NCI-H2171 treated with DMSO at 0.1 percent for 48 hours (cell line): ENCODE measurements at places on chromosomes 6 and 20.

- no peak for DNase-seq
Observed at GRCh38 chr6:5378331-5378730, 117.0 kb downstream of the FARS2 start.

- no peak for DNase-seq
Observed at GRCh38 chr6:16546861-16547260, 214.4 kb downstream of the ATXN1 start.

DNA sequence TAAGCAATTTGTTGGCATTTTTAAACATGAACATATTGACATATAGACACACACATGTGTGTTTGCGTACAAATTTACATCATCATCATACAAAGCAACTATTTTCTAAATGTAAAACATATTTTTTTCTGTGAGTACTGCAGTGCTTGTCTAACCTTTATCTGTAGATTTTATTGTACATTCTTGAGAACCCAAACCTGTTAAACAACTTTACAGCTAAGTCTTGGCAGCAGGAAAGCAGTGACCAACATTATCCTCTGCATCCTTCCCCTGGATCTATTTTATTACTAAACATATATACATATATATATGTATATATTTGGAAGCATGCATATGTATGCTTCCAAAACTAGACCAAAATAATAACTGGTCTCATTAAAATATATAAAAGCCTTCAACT is 10.4 kb upstream of the PLCB1 start:
- no peak for DNase-seq

GRCh38 chr6:38112181-38112580 is 292.7 kb downstream of the ZFAND3 start:
- no peak for DNase-seq

DNA sequence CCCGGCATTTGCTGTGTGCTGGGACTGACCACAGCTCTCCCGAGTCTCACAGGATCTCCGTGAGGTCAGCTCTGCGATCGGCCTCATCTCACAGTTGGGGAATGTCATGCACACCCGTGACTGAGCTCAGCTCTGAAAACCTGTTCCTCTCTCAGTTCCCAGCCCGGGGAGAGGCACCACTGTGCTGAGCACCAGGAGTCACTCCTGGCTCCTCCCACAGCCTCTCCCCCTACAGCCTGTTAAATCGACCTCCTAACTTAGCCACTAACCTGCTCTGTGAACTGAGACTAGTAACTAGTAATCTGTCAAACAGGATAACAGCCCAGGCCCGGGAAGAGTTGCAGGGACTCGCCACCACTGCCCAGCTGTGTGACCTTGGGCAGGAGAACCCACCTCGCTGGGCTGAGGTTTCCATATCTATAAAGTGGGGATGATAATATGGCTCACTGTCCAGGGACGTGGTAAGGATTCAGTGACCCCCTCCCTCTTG is 20.1 kb upstream of the NOL4L start:
- DNase-seq, result no peak
